ENCODE measurements at places on chromosomes 7 and 10. TPM values are rescaled to one million over a fixed set of nuclear protein-coding genes. Genes with fewer than 3 reads are reported as not detected.

MAGI2 gene
- total RNA-seq: 0.19 TPM

TMEM139 gene
- total RNA-seq: 1.1 TPM

ERVW-1 gene
- not detected for total RNA-seq

PPP1R3A gene
- not detected for total RNA-seq

IFIT3 gene
- 72.5 TPM for total RNA-seq

C10orf95 gene
- total RNA-seq: 0.28 TPM

GAD2 gene
- not detected for total RNA-seq

ZNF467 gene
- 1.0 TPM for total RNA-seq

SLC26A3 gene
- total RNA-seq: not detected

FGFBP3 gene
- total RNA-seq: 3.0 TPM

ARMC10 gene
- total RNA-seq: 22.1 TPM

NEUROD6 gene
- not detected for total RNA-seq

OR2AE1 gene
- total RNA-seq: 0.47 TPM

CASD1 gene
- total RNA-seq: 17.5 TPM

BTBD16 gene
- total RNA-seq: not detected

TEX36 gene
- not detected for total RNA-seq
